Brain microvascular endothelial cell (primary cell): ENCODE measurements at places on chromosomes 11 and 22.

DNA sequence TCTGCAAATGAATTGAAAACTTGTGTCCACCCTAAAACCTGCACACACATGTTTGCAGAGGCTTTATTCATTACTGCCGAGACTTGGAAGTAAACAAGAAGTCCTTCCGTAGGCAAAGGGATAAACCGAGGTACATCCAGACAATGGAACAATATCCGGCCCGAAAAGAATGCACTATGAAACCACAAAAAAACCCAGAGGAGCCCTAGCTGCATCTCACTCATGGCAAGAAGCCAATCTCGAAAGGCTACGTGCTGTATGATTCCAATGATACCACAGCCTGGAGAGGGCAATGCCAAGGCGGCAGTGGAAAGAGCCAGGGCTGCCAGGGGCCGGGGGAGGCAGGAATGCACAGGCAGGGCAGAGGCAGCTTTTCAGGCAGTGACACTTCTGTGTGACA, 3.2 kb upstream of the MRPL23 start:
- no peak for DNase-seq

DNA sequence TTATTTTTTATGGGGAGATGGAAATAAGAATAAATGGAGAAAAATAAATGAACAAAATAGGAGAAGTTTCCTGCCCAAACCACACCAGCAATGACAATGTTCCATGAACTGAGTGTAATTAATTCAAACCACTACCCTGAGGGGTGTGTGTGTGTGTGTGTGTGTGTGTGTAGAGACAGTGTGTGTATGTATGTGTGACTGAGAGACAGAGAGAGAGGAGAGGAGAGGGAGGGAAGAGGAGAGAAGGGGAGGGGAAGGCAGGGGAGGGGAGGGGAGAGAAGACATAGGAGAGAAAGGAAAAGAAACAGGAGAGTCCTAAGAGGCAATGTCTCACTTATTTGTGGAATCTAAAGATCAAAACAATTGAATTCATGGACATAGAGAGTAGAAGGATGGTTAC, 65.0 kb upstream of the POU2AF1 start:
- no peak for DNase-seq

DNA sequence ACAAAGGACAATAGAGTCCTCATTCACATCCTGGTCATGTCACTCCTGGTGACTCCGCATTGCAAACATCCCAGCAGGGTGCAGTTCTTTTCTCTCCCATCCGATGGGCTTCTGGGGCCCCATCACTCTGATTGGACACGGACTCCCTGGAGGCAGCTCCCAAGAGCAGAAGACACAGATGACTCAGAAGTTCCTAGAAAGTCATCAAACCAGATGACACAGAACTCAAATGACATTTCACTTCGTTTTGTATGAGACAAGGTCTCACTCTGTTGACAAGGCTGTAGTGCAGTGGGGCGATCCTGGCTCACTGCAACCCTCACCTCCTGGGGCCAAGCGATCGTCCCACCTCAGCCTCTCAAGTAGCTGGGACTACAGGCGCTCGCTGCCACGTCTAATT, 33.2 kb downstream of the ZNF195 start:
- no peak for DNase-seq

GRCh38 chr11:11476499-11476898, 123.4 kb upstream of the CSNK2A3 start:
- no peak for DNase-seq

DNA sequence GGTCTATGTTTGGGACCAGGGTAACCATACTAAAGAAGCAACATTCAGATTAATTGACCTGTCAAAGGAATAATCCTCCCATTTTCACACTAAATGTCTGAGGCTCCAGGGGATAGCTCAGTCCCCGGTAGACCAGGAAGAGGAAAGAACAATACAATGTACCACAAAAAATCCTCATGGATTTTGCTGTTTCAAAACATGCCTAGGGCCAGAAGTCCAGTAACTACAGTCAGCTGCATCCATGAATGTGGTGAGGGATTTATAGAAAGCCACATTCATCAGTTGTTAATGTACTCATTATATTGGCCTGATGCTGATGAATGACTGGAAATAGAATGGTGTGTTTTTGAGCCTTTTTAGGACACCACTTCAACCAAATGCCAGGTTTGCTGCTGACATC, 6.9 kb upstream of the ETS1 start:
- no peak for DNase-seq

DNA sequence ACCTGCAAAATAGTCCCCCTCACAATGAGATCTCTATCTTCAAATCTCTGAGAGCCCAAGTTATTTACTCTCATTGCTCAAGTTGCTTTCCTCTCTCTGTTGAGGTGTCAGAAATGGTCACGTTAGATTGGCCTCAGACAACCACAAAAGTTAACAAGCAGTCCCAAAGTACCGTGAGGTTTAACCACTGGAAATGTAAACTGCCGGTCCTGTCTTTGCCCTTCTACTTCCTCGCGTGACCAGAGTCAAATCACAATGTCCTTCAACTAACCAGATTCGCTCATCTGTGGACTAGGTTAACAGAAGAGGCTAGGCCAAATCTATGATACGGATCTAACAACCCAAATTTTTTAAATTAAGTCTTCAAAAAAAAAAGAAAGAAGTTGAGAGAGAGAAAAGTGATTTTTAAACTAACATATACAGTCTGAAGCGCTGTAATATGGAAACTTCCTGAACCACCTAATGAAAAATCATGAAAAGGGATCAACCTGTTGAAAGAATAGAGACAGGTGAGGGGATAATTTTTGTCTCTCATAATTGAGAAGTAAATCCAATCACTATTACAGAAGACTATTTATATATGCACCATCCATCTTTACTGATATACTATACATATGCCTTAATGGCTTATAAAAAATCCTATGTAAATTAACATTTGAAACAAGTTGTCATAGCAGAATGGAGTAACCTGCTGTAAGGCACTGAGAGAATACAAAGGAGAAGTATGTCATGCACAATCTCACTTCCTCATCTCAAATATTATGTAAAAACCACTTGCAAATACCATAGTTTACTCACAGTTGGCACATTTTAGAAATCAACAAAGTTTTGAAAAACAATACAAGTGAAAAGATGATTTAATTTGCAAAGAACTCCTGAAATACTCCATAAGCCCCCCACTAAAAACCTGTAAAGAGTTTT, 3.3 kb upstream of the JAML start:
- no peak for DNase-seq

GRCh38 chr22:44685384-44686056, 16.5 kb upstream of the PRR5 start:
- DNase-seq = peak; percentile 52

DNA sequence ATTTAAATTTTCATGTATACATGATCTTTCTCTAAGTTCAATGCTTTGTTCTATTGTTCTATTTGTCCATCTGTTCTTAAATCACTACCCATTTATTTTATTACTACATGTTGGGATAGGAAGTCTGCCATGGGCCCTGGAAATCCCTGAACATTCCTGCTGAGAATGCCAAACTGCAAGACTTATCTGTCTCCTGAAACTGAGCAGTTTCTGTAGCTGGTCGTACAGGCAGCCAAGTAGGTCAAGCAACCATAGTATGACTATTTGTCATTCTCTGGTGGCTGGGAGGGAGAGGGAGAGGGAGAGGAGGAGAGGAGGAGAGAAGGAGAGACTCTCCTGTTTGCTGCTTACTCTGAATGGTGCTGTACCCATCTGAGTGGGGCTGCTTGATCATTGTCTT, 82.8 kb upstream of the SNX19 start:
- peak; percentile 27 for DNase-seq

DNA sequence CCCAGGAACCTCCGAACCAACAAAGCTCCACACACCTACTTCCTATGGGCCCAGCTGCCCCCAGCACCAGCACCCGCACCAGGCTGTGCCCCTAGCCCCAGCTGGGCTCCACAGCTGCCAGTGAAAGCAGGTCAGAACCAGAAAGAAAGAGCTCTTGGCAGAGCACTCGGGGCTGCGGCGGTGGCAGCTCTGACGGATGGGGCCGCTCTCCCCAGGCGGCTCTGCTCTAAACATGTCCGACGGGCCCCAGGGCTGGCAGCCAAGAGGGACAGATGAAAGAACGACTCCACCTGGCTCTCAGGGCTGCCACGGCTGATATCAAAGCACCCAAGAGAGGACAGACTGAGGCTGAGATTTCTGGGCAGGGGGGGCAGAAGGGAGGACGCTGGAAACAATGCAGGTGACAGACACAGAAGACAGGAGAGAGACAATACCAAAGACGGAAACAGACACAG, 25.7 kb downstream of the LRFN4 start:
- no peak for DNase-seq

GRCh38 chr11:63845303-63845702, 6.4 kb downstream of the MARK2 start:
- DNase-seq = peak; percentile 59

GRCh38 chr11:134261626-134262488, 8.5 kb downstream of the ACAD8 start:
- no peak for DNase-seq

GRCh38 chr11:100624346-100624745, 62.7 kb upstream of the ARHGAP42 start:
- no peak for DNase-seq

DNA sequence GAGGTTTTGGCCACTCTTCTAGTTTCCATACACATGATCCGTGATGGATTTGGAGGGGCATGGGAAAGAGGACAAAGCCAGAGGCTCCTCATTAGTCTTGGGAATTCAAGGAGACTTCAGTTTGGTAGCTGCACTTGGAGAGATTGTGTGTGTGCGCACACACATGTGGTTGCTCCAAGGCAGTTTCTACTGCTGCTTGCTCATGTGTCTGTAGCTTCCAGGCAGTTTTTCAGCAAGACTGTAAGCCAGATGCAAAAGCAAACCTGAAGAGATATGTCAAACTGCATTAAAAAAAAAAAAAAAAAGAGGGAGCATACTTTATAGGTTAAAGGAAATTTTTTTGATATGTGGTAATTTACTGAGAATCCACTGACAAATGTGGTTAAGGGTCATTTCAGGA, 95.7 kb downstream of the OSBP2 start:
- DNase-seq = no peak

- DNase-seq = no peak
Measured at GRCh38 chr11:3010521-3011275, 18.6 kb upstream of the NAP1L4 start.

- DNase-seq = no peak
Measured at GRCh38 chr11:94568717-94569116, 1.5 kb downstream of the PIWIL4 start.

DNA sequence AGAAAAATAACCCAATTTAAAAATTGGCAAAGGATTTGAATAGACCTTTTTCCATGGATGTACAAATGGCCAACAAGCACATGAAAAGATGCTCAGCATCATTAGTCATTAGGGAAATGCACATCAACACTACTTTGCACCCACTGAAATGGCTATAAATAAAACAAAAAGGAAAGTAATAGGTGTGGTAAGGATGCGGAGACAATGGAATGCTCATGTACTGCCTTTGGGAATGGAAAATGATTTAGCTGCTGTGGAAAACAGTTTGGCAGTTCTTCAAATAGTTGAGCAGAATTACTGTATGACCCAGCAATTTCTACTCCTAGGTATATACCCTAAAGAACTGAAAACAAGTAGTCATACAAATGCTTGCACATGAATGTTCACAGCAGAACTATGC, 37.4 kb downstream of the LARGE2 start:
- DNase-seq = no peak

DNA sequence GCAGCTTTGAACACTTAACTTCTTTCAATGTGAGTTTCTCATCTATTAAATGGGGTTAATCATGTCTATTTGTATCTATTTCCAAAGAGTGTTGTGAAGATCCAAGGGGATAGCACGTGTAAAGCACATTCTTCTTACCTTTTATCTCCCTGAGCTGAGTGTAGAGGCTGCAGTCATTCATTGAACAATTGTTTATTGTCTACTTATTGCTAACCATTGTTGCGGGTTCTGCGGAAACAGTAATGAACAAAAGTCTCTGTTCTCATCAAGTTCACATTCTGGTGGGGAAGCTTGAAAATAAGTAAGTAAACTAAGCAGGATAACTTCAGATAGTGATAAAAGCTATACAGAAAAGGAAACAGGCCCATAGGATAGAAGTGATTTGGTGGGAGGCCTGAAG, 27.4 kb upstream of the PLET1 start:
- no peak for DNase-seq

DNA sequence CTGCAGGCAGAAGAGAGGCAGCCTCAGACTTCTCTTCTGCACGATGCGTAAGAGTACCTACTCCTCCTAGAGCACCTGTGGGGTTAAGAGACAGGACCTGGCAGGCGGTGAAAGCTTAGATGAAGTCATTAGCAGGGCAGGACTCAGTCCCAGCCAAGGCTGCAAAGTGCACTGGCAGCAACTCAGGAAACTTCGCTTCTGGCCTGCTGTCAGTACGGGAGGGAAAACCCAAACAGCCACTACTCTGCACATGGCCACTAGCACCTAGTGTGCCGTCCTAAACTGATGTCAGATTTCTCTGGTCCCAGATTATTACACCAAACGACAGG, 8.8 kb upstream of the KLHL35 start:
- no peak for DNase-seq

- no peak for DNase-seq
Measured at GRCh38 chr11:128915149-128915521, 24.0 kb downstream of the KCNJ5 start.

DNA sequence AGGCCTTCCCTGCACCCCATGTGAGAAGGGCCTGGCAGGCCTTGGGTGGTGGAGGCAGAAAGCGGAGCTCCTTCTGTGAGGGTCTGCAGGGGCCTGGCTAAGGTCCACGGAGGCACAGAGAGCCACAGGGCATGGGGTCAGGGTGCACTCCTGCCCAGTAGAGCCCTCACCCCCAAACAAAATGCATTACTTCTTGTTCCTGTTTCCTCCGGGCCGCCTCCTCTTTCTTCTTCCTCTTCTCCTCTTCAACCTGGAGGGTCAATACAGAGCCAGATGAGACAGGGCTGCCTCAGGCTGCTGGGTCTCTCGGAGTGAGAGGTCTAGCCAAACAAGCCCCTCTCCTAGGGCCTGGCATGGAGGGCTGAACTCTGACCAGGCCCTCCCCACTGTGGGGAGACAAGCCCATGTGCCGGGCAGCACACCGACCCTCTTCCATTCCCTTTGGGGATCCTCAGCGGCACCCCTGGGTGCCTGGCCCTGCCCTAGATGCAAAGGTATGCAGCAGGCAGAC, 10.3 kb upstream of the NAP1L4 start:
- DNase-seq = no peak

DNA sequence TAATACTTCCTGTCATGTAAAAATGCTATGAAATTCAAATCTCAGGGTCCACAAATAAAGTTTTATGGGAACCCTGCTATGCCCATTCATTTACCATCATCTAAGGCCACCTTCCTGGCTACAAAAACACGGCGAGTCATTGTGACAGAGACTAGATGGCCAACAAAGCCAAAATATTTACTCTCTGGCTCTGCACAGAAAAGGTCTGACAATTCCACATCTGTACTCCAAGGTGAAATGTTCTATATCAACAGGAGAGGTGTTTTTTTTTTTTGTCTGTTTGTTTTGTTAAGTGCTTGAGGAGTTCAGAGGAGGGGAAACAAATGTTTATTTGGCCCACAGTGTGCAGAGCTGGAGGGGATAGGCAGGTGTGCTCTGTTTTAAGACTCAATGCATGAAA, 18.6 kb upstream of the TMA7B start:
- no peak for DNase-seq

- no peak for DNase-seq
Measured at GRCh38 chr22:35299217-35299672, 449 bp upstream of the TOM1 start.

GRCh38 chr11:60756307-60757032, at the start of gene MS4A15:
Gene MS4A15, plus strand, starts transcription at chr11:60756867. Its CDS starts 6,867 bp downstream, at chr11:60763734.
- no peak for DNase-seq
